Stimulated activated CD8-positive, alpha-beta memory T cell treated with anti-CD3 and anti-CD28 coated beads, Interleukin-15, amount 100 ng/mL, for 1 hour (primary cell): ENCODE measurements at places on chromosomes 4 and X.

DNA sequence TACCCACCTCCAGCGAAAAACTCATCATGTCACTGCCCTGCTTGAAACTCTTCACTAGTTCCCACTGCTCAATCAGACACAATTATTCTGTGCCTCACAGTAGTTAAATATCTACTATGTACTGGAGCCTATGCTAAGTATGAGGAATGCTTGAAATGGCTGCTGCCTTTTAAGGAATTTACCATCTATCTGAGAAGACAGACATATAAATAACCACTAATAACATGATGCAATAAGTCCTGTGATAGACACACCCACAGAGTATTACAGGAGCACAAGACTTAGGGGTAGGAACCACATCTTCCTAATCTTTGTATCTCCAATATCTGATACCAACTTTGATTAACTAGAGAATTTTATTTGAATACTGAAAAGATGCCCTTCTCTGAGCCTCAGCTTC is 21.1 kb downstream of the SLC25A53 start:
- no peak for DNase-seq

DNA sequence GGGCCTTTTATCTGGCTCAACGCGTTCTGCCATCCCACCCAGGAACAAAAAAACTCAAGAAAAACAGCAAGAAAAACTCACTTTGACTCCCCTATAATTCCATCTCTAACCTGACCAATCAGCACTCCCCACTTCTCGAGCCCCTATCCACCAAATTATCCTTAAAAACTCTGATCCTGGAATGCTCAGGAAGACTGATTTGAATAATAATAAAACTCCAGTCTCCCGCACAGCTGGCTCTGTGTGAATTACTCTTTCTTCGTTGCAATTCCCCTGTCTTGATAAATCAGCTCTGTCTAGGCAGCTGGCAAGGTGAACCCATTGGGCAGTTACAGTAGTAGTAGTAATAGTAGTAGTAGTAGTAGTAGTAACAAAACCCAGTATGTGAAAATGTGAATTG is 165.7 kb upstream of the CASK start:
- no peak for DNase-seq

DNA sequence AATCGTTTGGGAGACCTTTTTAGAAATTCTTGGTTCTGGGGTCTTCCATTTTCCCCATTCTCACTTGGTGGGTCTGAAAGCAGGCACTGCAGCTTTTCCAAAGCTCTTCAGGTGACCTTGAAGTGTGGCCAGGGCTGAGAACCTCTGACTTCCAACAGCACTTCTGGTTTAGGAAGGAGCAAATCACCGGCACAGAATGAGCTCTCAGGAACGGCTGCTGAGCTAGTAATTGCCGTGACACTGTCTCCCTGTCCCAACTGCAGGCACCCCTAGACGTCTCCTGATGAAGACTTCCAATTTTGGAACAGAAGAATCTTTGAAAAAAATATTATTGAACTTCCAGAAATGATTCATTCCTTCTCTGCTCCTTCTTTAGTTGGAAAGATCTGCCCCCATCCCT is 31.3 kb downstream of the CD38 start:
- DNase-seq = no peak

DNA sequence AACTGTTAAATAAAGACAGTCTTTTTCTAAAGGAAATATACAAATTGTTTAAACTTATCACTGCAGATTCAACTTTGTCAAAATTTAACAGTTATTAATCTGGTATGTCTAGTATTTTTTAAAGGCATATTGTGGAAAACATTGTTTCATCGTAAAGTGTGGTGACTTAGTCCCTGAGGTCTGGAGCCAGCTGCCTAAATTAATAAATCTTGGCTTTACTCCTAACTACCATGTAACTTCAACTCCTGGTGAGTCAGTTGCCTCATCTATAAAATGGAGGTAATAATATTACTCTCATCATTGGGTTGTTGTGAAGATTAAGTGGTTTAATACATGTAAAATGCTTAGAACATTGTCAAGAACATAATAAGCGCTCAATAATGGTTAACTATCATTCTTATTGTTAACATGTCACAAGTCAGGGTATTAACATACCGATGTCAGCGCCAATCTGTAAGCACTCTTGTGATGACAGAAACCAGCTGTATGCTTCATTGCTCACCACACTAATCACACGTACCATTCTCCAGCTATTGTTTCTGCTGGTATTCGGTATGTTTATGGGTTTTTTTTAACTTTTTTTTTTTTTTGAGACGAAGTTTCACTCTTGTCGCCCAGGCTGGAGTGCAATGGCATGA is 14.1 kb upstream of the SMIM43 start:
- no peak for DNase-seq

DNA sequence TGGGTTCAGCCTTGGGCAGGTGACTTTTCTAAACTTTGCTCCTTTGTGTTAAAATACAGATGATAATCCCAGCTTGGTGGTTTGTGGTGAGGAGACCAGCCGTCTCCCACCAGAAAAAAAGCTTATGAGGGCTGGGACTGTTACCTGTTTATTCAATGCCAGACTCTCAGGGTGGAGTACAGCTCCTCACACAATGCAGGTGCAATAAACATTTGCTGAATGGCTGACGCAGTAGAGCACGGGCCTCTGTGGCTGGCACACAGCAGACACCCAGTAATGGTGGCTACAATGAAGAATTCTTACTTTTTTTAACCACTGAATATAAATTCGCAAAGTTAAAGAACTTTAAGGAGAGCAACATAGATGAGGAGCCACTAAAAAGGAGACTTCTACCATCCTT is 30.2 kb downstream of the BEND4 start:
- DNase-seq = no peak

DNA sequence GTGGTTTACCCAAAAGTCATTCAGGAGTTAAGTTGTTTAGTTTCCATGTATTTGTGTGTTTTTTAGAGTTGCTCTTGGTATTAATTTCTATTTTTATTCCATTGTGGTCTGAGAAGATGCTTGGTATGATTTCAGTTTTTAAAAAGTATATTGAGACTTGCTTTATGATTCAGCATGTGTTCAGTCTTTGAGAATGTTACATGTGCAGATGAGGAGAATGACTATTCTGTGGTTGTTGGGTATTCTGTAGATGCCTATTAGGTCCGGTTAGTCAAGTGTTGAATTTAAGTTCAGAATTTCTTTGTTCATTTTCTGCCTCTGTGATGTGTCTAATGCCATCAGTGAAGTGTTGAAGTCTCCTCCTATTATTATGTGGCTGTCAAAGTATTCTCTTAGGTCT is 249.4 kb downstream of the ARHGAP10 start:
- DNase-seq = no peak

- no peak for DNase-seq
Observed at GRCh38 chr4:163958751-163959150, 464.3 kb downstream of the TMA16 start.

DNA sequence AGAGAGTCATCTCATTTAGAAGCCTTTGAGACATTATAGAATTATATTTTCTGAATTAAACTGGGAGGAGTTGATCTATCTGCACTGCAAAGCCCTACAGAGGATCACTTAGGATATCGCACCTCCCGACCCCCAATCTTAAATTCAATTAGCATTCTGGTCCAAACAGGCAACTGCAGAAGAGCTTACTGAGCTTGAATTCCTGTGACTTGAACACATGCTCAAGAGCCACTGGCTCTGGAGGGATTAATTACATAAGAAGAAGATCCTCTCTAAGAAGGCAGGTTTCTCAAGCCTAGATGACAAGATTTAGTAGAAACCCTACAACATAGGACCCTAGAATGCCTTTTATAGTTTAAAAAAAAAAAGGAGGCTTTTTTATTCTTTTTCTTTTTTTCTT is 548.9 kb downstream of the ARAP2 start:
- no peak for DNase-seq

DNA sequence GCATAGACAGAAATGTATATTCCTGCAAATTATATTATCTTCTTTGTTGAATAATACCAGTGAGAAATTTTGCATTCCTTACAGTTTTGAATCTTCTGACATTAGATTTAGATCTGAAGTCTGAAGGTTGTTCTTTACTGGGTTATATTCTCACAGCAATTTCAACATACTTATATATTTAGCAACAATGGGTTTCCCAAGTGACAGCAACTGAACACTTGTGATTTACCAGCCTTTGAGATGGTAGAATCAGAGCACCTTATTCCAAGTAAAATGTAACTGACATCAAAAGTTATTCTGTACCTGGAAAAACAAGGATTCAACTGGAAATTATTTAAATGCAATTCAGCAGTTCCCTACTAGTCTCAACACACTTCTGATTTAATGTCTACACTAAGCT is 66.0 kb downstream of the RELL1 start:
- DNase-seq = no peak

DNA sequence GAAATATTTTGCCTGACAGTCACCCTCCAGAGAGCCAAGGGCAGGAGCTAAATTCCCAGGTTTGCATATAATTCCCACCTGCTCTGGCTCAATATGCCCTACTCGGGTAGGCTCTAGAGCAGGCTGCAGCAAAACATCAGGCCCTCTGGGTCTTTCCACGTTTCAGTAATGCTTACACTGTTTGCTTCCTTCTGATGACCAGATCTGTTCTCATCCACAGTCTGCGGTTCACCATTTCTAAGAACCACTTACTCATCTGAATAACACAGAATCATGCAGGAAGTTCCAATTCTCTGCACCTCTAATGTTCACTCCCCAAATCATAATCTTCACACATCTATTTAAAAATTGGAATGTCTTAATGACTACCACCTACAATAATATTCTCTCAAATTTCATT is 141.4 kb downstream of the PPP3CA start:
- DNase-seq = no peak

GRCh38 chr4:91226867-91227266 is 1076.9 kb upstream of the GRID2 start:
- DNase-seq = no peak

- DNase-seq = no peak
Observed at GRCh38 chr4:110106931-110107296, 91.5 kb downstream of the ELOVL6 start.

DNA sequence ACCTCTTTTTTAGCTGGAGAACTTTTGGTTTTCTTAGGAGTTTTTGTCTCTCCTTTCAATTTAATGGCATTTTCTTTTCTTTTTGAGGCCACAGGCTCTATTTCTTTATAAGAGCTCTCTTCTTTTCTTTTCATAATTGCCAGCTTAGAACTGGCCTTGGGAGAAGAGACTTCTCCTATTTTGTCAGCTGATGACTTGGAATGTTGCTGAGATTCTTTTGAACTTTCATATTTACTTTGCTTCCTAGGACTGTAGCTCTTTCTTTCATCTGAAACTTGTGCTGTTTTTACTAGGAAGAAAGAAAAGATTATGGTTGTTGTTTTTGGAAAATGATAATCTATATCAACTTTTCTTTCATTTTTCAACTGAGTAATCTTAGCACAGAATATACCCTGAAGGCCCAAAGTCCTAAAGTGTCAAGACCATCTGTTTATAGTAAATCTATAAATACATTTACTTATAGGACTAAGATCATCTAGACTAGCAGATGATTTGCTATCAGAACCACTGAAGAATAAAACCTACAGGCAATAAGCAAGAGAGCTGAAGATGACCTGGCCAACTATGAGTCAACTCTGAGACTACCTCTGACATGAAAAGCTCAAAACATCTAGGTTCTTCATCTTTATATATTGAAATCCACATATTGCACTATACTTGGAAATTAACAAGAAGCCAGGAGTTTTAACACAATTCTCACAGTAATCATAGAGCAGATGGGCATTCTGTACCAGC is 45.6 kb downstream of the RFC1 start:
- DNase-seq = no peak

DNA sequence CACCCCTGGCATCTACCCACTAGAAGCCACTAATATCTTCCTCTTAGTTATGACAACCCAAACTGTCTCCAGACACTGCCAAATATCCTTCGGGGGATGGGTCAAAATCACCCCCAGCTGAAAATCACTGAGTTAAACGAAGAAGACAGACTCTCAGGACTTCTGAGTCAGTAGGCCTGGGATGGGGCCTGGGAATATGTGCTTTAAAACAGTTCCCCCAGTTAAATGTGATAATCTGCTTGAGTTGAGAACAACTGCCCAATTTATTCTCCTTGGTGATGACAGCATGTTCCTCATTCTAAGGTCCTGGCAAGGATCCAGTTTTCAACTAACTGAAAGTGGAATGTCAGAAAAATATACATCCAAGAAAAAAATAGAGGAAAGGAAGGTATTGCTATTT is 52.4 kb downstream of the CBLL2 start:
- no peak for DNase-seq

DNA sequence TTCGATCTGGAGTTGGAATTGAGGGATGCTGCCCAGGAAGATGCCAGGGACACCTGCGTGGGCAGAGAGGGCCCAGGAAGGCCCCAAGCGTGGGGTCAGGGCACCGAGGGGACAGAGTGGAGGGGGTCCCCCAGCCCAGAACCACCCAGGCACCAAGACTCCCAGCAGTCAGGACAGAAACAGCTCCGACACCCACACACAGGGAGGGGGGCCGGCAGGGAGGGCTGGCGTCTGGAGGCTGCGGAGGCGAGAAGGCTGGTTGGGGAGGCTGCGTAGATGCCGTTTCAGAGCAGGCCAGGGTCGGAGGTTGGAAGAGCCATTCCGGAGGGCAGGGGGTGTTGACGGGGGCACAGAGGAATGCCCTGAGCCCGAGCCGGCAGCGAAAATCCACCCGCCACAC is 23.6 kb downstream of the ATP5ME start:
- DNase-seq = no peak

DNA sequence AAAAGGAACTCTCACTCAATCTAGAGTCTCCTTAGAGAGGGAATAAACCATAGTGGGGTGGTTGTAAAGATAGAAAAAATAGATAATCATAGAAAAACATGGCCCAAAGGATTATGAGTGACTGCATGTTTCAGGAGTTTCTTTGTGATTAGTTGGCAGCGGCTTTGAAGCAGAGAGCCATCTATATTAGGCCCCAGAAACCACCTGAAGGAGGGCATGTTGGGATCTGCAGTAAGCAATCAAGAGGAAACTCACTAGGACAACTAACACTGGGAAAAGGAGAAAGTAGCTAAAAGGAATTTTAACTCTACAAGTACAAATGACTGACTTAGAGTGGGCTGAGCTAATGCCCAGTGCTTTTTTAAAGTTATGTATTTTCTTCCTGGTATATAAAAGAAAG is 269.2 kb upstream of the NRK start:
- DNase-seq = no peak

GRCh38 chr4:172055498-172055897 is 242.3 kb downstream of the GALNTL6 start:
- DNase-seq = no peak

- DNase-seq = no peak
Observed at GRCh38 chr4:5863461-5864113, 29.3 kb downstream of the CRMP1 start.
